ENCODE measurements at places on chromosomes 12 and 14.

- DNase-seq = no peak
Measured at GRCh38 chr12:49330032-49330619, 6.9 kb downstream of the C1QL4 start.

DNA sequence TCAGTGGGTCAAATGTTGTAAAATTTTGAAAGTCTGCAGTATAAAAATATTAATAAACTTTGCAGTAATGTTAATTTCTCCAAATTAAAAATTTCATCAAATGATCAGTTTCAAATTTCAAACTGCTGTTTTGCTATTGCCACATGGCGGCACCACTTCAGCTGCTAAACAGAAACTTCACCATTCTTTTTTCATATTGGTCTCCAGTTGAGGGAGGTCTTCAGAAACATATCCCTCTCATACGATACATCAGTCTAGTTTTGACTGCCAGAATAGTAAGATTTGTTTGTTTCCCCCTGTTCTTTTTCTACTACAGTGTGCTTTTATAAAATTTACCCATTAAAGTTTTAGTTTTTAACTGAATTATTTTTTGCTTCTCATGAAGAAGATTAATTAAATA is 4.2 kb upstream of the TRHDE start:
- no peak for DNase-seq

GRCh38 chr12:33587354-33587753 is 147.7 kb upstream of the SYT10 start:
- DNase-seq = no peak

- no peak for DNase-seq
Measured at GRCh38 chr12:45745861-45746277, 16.4 kb downstream of the ARID2 start.

GRCh38 chr12:132159555-132160003 is 15.3 kb downstream of the NOC4L start:
- DNase-seq = no peak

- no peak for DNase-seq
Measured at GRCh38 chr12:69123919-69124638, 115.3 kb upstream of the CPSF6 start.

- no peak for DNase-seq
Measured at GRCh38 chr12:67741270-67741669, 92.7 kb downstream of the DYRK2 start.

DNA sequence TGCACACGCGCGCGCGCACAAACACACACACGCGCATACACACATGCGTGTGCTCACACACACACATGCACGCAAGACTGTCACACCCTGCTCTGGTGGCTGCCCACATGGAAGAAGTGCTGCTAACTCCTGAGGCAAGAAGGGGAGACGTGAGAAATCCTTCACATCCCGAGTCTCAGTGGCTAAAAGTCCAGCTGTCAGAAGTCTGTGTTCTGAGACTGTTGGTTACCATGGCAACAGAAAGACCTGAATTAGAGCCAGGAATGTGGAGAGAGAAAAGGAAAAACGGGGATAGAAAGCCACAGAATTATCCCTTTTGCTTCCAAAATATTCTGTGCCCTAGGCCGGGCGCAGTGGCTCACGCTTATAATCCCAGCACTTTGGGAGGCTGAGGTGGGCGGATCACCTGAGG is 71.2 kb downstream of the PPFIBP1 start:
- no peak for DNase-seq

- no peak for DNase-seq
Measured at GRCh38 chr14:37237094-37237493, 39.4 kb downstream of the MIPOL1 start.

GRCh38 chr14:91839749-91840148 is 27.6 kb downstream of the TC2N start:
- no peak for DNase-seq

DNA sequence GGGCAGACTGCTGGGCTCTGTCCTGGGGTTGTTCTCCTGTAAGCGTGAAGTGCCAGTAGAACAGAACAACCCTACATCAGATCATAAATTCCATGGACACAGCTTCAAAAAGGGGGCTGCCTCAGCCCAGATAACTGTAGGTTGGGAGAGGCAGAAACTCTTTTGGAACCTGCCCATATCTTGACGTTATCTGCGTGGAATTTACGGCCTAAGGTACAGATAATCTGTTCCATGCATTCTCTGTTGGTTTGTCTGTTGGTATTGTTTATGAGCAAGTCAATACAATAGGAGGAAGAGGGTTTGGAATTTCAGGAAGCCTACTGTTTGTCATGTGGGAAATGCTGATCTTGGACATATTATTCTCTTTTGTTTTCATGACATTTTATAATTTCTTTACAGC is 36.7 kb downstream of the SLC25A47 start:
- DNase-seq = no peak

GRCh38 chr12:71282020-71282419 is 124.2 kb upstream of the TSPAN8 start:
- DNase-seq = no peak

DNA sequence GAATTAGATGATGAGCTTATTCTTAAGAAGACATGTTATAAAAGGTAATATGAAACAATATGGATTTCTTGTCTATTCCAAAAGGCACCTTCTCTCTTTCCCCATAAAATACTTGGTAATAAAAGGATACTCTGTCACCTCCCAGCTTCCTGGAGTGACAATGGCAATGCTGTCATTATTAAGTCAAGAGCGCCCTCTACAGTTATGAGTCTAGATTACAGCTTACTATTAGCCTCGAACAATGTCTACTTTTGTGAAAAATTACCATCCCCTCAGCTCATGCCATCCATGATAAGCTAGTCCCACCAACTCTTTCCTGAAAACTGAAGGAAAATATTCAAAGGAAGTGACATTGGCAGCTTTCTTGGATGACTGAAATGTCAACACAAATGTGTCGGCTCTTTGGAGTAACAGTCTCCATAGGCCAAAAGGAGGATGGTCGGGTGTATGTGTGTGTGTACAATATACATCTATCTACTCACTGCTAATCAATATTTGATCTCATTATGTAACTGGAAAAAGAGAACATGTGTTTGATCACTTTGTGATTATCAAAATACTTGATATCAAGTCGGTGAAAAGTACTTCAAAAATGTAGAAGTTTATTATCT is 48.7 kb upstream of the CDKN3 start:
- peak; percentile 23 for DNase-seq

DNA sequence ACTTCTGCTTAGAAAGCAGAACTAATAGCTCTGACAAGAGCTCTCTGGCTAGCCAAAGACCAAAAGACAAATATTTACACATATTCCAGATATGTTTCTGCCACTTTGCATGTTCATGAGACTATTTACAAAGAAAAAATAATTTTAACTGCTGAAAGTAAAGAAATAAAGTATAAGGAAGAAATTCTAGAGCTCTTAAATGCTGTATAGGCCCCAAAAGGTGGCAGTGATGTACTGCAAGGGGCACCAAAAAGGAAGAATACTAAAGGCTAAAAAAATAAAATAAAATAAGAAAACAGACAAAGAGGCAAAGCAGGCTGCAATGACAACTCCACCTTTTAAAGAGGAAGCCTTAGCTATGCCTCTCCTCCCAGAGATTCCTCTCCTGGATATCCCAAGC is 23.0 kb downstream of the KLRK1 start:
- no peak for DNase-seq

GRCh38 chr14:37594971-37595808 is at the start of the genes FOXA1 and TTC6:
FOXA1 (minus strand) TSS chr14:37595249; CDS start chr14:37594972, 277 bp downstream.
TTC6 (plus strand) TSS chr14:37595629; CDS start chr14:37622065, 26,436 bp downstream.
- DNase-seq = no peak

- no peak for DNase-seq
Measured at GRCh38 chr12:77841521-77841920, 10.8 kb downstream of the NAV3 start.

- no peak for DNase-seq
Measured at GRCh38 chr12:50387487-50387886, 8.9 kb downstream of the FAM186A start.

- no peak for DNase-seq
Measured at GRCh38 chr12:126182619-126183236, 1117.5 kb downstream of the AACS start.

GRCh38 chr12:132483612-132484011 is 6.3 kb upstream of the FBRSL1 start:
- no peak for DNase-seq

DNA sequence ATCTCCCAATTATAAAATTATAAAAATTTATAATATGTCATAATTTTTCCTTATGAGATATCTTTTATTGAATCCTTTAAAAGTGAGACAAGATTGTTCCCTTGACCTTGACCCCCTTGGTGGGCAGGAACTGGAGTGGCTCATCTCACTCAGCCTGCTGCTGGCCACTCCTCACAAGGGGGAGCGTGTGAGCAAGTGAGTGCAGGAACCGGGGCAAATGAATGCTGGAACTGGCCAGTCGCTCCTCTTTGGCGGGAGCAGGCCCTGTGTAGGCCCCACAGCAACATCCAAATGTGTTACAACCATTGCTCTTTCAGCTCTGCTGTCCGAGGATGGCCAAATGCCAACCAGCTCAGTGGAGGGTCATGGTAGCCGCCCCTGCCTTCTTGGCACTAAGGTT is 178.8 kb downstream of the ETNK1 start:
- no peak for DNase-seq

GRCh38 chr12:80567401-80567800 is 123.4 kb downstream of the PTPRQ start:
- no peak for DNase-seq

- DNase-seq = peak; percentile 58
Measured at GRCh38 chr14:24481622-24482324, 26.3 kb downstream of the CMA1 start.

DNA sequence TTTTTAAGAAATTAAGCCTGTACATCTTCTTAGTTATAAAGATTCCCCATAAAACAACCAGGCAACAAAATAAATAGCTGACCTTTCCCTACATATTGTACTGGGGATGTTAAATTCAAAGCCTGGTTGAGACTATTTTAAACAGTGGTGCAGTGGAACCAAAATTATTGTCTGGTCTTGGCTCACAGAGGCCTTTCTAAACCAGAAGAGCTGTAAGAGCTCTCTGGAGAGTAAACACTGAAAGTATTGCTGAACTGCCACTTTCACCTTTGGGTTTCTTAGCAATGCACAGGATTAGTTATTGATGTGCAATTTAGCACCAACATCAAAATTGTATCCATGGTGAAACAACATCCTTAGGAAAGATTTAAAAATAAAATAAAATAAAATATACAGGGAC is 20.6 kb downstream of the RACGAP1 start:
- DNase-seq = no peak

- no peak for DNase-seq
Measured at GRCh38 chr14:74975059-74975810, 19.8 kb upstream of the PGF start.

DNA sequence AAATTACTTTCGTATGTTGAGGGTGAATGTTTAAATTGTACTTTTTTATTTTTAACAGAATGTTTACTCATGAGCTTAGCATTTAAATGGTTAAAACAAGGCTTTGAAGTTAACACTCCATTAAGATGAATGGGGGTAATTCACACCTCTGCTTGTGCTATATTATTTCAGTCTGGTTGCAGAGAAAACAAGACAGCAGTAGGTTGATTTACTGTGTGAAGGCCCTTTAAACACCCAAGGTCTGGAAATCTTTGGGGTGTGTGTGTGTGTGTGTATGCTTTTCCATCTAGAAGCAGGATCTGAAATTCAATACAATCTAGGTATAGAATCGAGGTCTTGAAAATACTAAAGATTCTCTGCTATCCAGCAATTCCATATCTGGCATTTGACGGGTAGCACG is 83.8 kb downstream of the SLC38A6 start:
- no peak for DNase-seq

DNA sequence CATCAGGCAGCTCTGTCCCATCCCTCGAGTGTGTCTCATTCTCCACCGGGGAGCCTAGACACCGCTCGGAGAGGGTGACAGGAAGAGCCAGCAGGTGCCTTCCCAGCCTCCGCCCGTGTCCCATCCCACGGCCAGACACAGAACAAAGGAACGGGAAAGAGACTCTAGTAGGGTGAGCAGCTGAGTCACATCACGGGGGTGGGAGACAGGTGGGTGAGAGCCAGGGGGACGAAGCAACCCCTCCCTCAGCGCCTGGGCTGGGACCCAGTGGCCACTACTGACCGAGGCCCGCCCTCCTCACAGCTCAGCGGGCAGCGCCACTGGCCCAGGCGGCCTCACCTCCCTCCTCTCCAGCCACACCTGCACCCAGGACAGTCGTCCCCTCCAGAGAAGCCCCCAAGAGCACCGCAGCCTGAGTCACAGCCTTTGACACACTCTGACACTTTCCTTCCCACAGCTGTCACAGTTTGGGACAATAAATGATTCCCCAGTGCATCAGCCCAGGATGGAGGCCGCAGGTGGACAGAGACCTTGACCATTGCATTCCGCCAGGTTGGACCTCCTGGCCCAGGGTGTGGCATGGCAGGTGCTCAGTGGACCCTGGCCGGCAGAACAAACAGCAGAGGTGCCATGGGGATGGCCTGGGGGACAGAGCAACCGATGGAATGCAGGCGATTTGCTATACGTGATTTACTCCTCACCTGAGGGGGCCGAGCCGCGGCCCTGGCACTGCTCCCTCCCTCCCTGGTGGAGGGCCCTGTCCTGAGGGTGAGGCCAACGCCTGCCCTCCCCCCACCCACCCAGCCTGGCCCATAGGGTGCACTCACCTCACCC is 45.4 kb upstream of the GALNT9 start:
- DNase-seq = no peak

- no peak for DNase-seq
Measured at GRCh38 chr14:50007123-50007903, 109.1 kb downstream of the VCPKMT start.

DNA sequence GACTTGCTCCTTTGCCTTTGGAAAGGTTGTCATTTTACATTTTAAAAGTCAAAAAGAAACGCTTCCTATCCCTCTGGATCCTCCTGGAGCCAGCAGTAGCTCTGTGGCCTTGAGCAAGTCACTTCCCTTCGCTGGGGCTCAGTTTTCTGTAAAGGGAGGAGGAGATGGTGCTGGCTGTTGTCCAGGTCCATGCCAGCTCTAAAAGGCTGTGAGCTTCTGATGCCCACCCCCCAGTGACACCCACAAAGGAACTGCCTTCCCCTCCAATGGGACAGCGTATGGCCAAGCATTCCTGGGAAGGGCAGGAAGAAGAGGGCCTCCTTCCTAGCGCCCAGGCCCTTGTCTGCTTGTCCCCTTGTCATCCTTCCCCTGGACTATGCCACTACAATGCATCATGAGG is 81.5 kb downstream of the NTF3 start:
- DNase-seq = no peak

GRCh38 chr12:95231190-95231589 is 13.6 kb downstream of the VEZT start:
- no peak for DNase-seq

GRCh38 chr12:74619884-74620283 is 82.2 kb downstream of the ATXN7L3B start:
- no peak for DNase-seq
